ENCODE measurements at places on chromosomes 11 and 22.

- DNase-seq: no peak
Measured at GRCh38 chr11:28100665-28101064, 7.3 kb downstream of the KIF18A start.

DNA sequence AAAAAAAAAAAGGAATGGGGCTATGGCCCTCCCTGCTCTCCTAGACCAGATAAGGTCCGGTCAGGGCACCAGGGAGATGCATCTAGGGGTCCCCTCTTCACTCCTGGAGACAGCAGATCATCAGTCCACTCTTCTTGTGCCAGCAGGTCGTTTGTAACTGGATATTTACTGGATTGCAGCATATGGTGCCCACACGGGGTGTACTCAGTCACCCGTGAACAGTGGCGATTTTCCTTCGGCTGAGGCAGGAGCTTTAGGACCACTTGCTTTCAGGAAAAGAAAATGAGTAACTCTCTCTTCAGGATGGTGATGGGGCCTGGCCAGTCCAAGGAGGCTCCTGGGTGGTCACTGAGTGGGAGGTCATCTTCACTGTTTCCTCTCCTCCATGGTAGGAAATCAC, 38.3 kb upstream of the RAB1B start:
- DNase-seq: no peak

DNA sequence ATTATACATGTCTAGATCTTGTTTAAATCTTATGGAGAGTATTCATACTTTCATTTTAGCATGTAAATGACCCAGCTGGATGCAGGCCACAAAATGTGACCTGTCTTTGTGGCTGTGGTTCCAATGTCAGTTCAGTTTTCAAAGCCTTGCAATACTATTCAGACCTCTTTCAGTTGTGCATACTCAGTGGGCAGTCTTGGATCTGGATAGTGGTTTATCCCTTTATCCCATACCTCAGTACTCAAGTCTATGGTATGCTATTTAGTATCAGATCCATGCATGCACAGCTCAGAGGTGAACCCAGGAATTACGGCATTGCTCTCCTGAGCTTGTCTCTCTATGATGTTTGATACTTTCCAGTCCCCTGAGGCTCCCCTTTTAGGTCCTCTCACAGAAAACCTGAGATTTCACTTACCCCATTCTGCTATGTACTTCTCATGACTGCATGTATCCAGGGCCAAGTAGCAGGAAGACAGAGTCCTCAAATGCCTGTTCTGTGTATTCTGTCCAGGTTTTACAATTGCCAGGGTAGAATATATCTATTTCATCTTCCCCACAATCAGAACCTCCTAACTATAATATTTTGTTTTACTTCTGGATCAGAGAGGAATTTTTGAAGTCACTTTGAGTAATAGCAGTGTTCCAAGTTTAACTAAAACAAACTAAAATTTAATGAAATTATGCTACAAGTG, 6.9 kb upstream of the P4HA3 start:
- DNase-seq: no peak

DNA sequence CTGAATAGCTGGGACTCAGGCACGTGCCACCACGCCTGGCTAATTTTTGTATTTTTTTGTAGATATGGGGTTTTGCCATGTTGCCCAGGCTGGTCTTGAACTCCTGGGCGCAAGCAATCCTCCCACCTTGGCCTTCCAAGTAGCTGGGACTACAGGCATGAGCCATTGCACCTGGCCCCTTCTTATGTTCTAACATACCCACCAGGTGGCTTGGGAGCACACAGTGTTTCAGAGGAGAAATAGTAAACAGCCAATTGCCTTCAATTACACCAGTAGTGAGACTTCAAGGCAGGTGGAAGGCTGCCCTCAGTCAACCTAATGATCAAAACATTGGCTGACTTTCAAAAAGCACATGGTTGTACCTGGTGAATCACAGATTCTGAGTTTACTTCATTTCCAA, 167.2 kb downstream of the SWAP70 start:
- no peak for DNase-seq

DNA sequence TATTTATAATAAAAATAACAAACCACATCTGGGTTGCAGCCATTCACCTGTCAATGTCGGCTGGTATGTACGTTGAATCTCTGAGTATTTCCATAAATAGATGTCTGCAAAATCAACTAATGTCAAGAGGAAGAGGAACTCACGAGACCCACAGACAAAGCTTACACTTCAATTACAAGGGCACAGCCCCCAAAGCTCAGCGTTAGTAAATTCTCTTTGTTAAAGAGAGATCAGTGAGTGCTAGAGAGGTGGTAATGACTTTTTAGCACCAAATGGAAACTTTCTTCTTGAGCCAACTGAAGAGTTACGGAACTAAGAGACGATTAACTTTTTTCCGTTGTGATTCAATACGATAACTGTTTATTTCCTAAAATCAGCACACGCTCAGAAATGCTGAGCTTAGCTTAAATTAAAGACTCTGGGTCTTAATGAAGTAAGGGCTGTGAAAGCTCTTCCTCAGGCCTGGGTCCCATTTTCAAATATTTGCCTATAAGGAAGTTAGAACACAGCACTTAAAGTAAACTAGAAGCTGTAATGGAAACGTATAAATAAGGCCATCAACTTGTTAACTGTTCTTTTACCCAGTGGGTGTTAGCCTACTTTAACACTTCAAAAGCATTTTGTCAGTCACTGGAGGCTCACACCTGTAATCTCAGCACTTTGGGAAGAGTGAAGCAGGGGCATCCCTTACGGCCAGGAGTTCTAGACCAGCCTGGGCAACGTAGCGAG, 22.8 kb upstream of the TFIP11 start:
- no peak for DNase-seq

- no peak for DNase-seq
Measured at GRCh38 chr11:67644042-67644441, 4.5 kb upstream of the TBX10 start.

DNA sequence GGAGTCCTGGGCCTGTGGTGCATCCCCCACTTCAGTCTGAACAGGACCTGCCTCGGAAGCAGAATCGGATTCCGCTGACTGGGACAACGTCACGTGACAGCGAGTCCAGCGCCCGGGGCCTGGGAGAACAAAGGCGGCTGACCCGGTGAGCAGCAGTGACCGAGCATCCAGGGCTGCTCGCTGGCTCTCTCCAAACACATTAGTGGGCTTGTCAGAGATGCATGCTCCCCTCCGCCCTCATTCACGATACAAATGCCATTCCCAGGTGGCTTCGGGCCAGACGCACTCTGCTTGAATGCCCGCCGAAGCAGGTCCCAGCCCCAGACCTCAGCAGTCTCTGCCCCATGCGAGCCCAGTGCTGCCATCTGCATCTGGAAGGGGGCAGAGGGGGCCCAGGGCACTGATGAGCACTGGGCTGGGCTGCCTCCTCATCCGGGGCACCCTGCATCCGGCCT, 91.0 kb downstream of the WNT7B start:
- no peak for DNase-seq

DNA sequence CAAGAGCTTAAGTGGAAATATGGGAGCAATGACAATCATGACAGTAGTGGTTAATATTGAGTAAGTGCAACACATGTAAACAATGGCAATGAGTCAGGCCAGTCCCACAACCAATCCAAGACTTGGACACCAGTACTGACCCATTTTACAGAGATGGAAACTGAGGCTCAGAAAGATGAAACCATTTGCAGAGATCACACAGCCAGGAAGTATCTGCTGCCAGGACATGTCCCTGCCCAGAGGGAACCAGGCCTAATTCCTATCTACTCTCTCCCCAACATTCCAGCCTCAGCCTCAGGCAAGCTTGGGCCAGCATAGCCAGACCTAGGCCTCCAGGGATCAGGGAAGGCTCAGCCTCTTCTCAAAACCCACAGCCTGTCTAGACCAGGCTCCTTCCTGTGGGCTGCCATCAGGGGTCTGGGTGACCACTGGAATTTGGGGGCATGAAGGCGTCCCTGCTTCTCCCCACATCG, 395.1 kb downstream of the MN1 start:
- DNase-seq: no peak

DNA sequence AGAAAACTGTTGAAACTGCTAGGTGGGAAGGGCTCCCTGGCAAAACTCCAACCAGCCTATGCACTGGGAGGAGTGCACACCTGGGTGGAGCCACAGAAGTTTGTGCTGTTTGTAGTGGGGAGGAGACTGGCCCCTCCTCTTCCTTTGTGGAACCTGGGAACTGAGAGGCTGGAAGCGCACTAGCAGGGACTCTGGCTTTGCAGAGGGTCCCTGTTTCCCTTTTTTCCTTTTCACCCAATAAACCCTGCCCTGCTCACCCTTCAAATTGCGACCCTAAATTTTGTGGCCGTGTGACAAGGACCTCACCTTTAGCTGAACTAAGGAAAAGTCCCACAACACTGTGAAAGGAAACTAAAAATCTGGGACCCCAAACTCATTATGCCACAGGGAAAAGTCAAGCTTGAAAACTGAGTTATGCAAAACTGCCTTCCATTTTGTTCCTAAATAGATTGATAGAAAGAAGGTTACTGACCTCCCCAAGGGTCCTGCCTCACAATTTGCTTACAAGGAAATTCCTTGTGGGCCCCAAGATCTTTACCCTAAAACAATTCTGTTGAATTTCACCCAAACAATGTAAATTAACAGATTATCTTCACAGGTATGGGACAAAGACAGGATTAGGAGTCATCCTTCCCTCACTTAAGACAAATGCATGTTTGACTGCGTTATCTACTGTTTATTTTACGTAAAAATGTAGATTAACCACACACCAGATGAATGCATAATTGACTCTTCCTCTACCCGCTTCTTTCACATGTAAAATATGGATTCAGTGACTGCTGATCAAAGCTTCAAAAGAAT, 81.0 kb downstream of the SLC36A4 start:
- DNase-seq: no peak

All from stimulated activated CD8-positive, alpha-beta memory T cell treated with anti-CD3 and anti-CD28 coated beads, Interleukin-7, amount 100 ng/mL, for 24 hours (primary cell).